ENCODE measurements at places on chromosomes 13 and 19. TPM values are rescaled to one million over a fixed set of nuclear protein-coding genes. Genes with fewer than 3 reads are reported as not detected.

Gene HCN2
- total RNA-seq = 26.6 TPM

Gene JOSD2
- 53.8 TPM for total RNA-seq

Gene NCCRP1
- 1.5 TPM for total RNA-seq

Gene ZNF763
- total RNA-seq = not detected

Gene ZNF492
- not detected for total RNA-seq

Gene CIRBP
- 104 TPM for total RNA-seq

Gene LIG4
- total RNA-seq = 4.7 TPM

Gene SGCG
- not detected for total RNA-seq

Gene DPF1
- 5.4 TPM for total RNA-seq

Gene TUBB4A
- 7.0 TPM for total RNA-seq

Gene FAM124A
- total RNA-seq = 2.3 TPM

Gene CACTIN
- 11.5 TPM for total RNA-seq

Gene SBSN
- total RNA-seq = 3.9 TPM

Gene GPR183
- not detected for total RNA-seq

Gene PRR22
- total RNA-seq = 2.5 TPM

Gene FAM83E
- total RNA-seq = 0.21 TPM

Gene ZNF737
- not detected for total RNA-seq

Gene FAM187B
- total RNA-seq = not detected

Gene IL12RB1
- total RNA-seq = not detected

Gene SLAIN1
- total RNA-seq = 0.58 TPM

Gene FOXA3
- 0.92 TPM for total RNA-seq

Gene CEACAM3
- not detected for total RNA-seq

Gene ELSPBP1
- not detected for total RNA-seq
